Stimulated activated CD4-positive, alpha-beta T cell treated with anti-CD3 and anti-CD28 coated beads, TNF-alpha, amount 100 ng/mL, for 24 hours (primary cell): ENCODE measurements at places on chromosomes 16 and 17.

DNA sequence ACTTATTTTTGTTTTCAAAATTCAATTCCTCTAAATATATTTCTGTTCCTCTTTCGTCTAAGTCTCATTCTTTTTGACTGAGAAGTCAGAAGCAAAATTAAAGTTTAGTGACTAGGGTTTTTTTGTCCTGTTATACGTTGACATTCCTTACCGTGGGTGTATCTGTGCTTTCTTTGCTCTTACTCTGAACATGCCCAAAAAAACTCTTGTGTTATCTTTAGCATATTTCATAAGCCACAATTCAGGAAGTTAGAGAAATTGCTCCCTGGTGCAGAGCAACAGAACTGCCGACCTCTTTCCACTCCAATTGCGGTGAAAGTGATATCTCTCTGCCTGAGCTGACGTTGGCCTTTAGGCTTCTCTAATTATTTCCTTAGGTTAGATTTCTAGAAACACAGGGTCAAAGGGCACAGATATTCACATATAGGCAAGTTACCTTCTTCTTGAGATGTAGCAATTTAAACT is 65.7 kb downstream of the CENPV start:
- DNase-seq = no peak

DNA sequence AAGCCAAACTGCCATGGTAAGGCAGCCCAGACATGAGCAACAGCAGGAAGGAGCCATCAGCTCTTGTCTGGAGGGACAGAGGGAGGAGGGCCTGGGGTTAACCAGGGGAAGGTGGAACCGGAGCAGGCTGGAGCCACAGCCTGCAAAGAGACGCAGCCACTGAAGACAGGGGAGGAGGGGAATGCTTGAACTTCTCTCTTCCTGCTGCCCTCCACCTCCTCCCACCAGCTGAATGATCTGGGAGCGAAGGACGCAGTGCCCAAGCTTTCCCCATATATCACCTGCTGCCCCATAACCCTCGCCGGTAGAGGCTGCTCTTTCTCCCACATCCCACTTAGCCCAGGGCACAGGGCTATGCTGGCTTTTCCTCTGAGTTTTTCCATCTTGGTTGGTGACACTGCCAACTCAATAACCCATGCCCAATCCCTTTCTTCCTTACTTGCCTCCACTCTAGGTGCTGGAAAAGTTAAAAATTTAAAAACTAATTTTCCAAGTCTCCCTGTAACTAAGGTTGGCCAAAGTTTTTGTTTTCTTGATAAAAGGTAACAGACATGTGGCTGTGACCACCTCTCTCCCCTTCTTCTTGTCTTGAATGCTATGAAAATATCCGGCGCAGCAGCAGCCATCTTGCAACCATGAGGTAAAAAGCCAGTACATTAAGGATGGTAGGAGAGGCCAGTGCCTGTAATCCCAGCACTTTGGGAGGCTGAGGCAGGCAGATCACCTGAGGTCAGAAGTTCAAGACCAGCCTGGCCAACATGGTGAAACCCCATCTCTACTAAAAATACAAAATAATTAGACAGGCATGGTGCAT is 21.8 kb upstream of the CACNG4 start:
- no peak for DNase-seq

- no peak for DNase-seq
Observed at GRCh38 chr17:13561606-13562270, 40.0 kb downstream of the HS3ST3A1 start.

DNA sequence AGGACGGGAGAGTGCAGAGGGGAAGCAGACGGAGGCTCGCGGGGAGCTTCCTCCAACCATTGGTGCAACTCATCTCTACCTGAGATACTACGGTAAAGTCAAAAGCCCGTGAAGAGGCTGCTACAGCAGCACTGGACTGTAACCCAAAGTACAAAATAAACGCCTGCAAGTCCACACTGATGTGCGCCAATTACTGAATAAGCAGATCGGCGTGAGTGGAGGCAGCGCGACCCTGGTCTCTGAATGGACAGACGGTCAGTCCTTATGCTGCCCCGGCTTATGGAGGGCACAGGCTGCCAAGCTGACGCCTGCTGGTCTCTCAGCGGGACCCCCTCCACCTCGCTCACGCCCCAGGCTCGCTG is 58.5 kb downstream of the LMF1 start:
- no peak for DNase-seq

DNA sequence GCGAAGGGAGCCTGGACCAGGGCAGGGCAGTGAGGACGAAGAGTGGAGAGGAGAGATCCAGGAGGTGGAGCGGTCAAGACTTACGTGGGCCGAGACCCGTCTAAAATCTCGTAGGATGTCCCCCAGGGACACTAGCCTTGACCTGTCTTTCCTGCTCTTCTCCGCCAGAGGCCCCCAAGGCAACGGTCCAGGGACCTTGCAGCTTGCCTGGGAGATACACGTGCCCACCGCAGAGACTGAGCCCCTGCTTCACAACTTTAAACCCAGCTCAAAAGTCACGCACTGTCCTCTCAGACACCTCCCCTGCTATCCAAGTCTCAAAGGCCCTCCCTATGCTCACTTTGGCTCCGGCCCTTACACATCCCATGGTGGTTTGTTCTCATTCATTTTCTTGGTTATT is 9.4 kb downstream of the TIGD7 start:
- no peak for DNase-seq

DNA sequence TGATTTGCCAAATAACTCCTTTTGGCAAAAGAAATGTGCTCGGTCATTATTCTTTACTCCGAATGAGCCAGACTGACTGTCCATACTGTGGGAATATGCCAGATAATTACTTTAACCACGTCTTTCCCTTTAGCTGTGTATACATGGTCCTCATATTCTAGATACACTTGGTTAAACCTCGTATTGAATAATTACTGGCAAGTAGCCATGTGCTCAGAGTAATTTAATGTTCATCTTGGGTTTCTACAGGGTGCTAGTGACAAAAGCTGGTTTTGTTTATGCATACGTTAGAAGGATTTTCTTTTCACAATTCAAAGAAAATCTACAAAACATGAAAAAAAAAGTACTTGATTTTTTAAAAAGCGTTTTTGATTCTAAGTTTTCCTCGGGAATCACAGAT is 540.3 kb downstream of the KCNJ2 start:
- no peak for DNase-seq

DNA sequence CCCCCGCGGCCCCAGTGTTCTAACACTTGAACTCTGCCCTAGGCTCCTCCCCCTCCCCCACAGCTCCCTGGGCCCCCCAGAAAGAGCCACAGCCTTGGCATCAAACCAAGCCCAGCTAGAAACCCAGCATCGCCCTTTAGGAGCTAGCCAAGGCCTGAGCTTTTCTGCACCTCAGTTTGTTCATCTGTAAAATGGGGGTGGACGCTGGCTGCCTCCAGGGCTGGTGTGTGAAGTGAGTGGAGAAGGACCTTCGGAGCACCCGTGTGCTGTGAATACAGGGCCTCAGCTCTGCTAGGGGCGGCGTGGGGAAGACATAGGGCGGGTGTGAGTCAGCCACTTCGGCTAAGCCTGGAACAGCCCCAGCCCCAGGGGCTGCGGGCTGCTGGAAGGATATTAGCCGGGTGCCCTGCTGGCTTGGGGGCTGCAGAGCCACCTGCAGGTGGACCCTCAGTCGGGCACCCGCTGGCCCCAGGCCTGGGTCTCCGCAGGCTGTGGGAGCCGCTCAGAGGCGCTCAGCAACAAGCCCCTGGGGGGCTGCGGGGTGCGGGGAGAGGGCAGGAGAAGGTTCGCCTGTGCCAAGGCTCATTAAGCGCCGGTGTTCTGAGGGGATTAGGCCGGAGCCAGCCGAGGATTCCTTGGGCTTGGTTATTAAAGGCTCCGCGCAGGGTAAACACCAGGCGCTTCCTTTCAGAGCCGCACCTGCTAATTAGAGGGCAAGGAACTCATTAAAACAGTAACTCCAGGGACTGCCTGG is 217.0 kb upstream of the CIBAR2 start:
- no peak for DNase-seq

GRCh38 chr17:39962642-39963220 is at the start of gene GSDMA:
Gene GSDMA, plus strand, starts transcription at chr17:39963004. Its CDS starts 2,684 bp downstream, at chr17:39965688.
- no peak for DNase-seq

GRCh38 chr17:27553019-27553511 is 77.9 kb upstream of the LGALS9 start:
- no peak for DNase-seq

DNA sequence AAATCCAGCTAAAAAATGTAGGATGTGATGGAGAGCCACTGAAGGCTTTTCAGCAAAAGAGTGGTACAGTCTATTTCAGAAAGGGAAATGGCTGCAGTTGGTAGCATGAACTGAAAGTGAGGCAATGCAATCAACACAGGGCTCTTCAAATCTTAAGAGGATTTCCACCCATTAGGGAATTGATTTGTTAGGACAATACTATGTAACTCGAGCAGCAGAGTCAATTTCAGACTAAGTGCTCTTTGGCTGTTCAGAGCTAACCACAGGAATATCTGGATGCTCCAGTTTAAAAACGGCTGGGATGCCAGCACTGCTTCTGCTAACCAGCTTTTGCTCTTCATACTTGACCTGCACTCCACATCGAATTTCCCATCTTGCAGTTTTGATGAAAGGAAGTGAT is 24.6 kb downstream of the CACNG1 start:
- DNase-seq = no peak

GRCh38 chr16:64409783-64410210 is 712.1 kb downstream of the CDH11 start:
- no peak for DNase-seq

GRCh38 chr17:59151591-59151990 is 3.4 kb downstream of the SKA2 start:
- no peak for DNase-seq

DNA sequence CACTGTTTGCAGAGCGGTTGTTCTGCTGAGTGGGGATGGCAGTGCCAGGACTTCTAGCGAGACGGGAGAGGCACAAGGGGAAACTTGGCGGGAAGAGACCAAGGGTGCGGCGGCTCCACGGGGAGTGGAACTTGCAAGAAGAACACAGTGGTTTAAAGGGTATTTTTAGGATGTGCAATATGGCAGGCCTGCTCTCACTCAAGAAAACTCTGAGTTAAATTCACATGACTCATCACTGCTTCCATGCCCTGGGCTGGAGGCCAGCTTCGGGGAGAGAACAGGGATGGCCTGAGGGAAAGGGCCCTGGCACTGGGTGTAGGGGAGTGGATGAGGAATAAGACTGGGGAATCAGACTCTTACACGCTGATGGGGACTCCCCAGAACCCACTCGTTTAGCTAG is 13.3 kb upstream of the CD300LD start:
- no peak for DNase-seq

- DNase-seq = no peak
Observed at GRCh38 chr17:64335486-64335885, 55.2 kb downstream of the PECAM1 start.

GRCh38 chr17:61139219-61139618 is 260.4 kb upstream of the TBX2 start:
- peak; percentile 21 for DNase-seq

- peak; percentile 96 for DNase-seq
Observed at GRCh38 chr16:58129097-58129936, at the start of gene CFAP20. Gene CFAP20, minus strand, starts transcription at chr16:58129381. Its CDS starts 266 bp downstream, at chr16:58129115.

GRCh38 chr17:17035490-17035889 is 6.8 kb upstream of the MPRIP start:
- DNase-seq = no peak

- DNase-seq = peak; percentile 38
Observed at GRCh38 chr16:56191156-56191815, at the start of gene GNAO1. Gene GNAO1, plus strand, starts transcription at chr16:56191489. Its CDS starts 747 bp downstream, at chr16:56192236.

DNA sequence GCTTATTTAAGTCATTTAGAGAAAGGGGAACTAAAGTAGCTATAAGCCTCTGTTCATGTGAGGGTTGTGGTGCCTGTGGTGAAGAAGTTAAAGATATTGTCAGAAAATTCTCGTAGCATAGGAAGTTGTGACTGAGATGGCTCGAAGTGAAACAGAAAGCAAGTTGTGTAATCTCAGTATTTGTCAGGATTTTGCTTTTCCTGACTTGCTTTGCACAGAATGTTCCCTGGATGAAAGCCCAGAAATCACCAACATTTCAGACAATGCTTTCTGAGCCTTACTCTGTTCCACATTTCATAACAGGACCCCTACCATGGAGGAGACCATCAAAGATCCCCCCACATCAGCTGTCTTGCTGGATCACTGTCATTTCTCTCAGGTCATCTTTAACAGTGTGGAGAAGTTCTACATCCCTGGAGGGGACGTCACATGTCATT is 10.6 kb downstream of the CALCOCO2 start:
- no peak for DNase-seq

DNA sequence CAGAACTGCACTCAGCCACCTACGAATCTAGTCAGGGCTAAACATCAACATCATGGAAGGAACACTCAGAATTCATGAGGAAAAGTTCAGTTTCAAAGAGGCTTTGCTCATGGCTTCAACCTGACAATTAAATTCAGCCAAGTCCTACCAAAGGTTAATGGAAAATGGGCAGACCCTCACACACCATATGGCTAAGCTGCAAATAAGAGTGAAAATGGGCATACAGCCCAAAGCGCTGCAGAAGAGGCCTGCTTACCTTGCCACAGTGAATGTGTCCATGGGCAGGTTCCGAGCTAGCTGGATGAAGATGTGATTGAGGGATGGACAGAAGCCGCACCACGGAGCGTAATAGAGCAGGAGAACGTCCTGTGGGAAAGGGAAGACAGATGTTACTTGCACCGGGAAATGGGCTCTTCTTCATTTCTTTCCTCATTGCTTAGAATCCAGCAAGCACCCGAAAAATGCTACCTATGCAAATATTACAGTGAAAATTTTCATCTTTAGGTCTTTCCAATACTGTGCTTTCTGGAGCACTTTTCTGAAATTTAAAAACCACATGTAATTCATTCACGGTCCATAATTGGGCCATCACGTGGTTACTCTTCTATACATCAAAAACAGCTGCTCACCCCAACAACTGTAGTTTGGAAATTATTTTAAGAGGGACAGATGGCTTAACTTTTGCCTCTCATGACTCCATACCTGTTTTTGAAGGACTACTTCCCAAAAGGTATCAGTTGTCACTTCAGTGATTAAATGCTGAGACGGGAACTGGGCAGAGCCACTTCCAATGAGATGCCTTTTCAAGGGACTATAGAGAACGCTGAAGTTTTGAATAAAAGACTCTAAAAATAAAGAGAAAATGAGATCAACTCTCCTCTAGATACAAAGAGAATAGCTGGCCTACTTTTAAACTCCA is 19.6 kb downstream of the SNN start:
- no peak for DNase-seq

GRCh38 chr17:27577121-27577761 is 53.7 kb upstream of the LGALS9 start:
- no peak for DNase-seq

GRCh38 chr17:82064433-82065192 is 991 bp downstream of the DUS1L start:
- DNase-seq = no peak

DNA sequence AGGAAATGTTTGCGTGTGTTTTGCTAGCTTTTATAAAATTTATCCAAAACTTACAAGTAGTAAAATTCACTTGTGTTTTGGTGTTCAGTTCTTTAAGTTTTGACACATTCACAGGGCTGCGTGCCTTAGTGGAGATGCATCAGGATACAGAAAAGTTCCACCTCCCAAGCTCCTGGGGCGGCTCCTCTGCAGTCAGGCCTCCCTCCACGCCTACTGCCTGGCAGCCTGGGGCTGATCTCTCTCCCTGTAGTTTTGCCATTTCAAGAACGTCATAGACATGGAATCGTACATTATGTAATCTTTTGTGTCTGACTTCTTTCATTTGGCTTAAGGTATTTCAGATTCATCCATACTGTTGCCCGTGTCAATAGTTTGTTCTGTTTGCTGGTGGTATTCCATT is 27.2 kb upstream of the IRF8 start:
- no peak for DNase-seq

GRCh38 chr17:37392024-37392590 is 14.5 kb downstream of the ACACA start:
- DNase-seq = no peak

- DNase-seq = no peak
Observed at GRCh38 chr17:6474906-6475305, 30.7 kb downstream of the PIMREG start.

- no peak for DNase-seq
Observed at GRCh38 chr17:50428831-50429424, 2.9 kb downstream of the ACSF2 start.
